Esophagus squamous epithelium (tissue), 5 donors: ENCODE measurements at places on chromosomes 16 and 17.

DNA sequence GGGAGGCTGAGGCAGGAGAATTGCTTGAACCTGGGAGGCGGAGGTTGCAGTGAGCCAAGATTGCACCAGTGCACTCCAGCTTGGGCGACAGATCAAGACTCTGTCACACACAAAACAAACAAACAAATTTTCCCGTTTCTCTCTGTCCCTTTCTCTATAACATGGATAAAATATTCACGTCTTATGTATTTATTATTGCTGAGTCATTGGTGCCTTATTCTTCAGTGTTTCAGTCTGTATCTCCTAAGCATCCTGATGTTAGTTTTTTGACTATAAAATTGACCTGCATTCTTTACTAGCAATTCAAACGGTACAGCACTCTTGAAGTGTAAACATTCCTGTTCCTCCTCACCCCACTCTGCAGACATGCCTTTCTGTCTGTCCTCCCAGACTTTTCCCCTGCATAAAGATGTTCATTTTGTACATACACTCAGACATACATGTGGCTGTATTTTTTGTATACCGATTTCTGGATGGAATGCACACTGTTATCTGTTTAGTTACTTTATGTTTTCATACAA lies 16.4 kb downstream of the DHODH start:
- no peak for DNase-seq

GRCh38 chr17:60305141-60305540 lies 86.8 kb downstream of the USP32 start:
- DNase-seq, result no peak

GRCh38 chr16:86176462-86176861 lies 277.5 kb downstream of the IRF8 start:
- DNase-seq, result no peak

GRCh38 chr17:77458202-77459017 lies 317.6 kb downstream of the SEC14L1 start:
- no peak for DNase-seq

DNA sequence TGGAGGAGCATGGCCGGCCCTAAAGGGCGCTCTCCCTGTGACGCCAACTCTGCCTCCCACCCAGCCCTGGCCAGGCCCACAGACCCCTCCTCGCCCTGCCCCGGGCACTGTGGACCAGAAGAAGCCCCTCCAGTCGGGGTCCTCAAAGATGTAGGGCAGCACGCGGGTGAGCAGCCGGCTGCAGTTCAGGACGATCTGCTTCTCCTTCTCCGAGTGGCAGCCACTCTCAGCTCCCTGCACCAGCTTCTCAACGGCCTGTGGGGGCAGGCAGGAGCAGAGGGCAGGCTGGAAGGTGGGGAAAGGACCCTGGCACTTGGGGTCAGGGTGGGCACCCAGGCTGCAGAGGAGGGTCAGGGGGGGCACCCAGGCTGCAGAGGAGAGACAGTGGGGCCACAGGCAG lies 8.9 kb downstream of the HID1 start:
- DNase-seq, result no peak

GRCh38 chr16:88784074-88784855 lies 755 bp downstream of the PIEZO1 start:
- no peak for DNase-seq

GRCh38 chr17:30831257-30831656 lies 509 bp upstream of the ATAD5 start:
- DNase-seq, result no peak

DNA sequence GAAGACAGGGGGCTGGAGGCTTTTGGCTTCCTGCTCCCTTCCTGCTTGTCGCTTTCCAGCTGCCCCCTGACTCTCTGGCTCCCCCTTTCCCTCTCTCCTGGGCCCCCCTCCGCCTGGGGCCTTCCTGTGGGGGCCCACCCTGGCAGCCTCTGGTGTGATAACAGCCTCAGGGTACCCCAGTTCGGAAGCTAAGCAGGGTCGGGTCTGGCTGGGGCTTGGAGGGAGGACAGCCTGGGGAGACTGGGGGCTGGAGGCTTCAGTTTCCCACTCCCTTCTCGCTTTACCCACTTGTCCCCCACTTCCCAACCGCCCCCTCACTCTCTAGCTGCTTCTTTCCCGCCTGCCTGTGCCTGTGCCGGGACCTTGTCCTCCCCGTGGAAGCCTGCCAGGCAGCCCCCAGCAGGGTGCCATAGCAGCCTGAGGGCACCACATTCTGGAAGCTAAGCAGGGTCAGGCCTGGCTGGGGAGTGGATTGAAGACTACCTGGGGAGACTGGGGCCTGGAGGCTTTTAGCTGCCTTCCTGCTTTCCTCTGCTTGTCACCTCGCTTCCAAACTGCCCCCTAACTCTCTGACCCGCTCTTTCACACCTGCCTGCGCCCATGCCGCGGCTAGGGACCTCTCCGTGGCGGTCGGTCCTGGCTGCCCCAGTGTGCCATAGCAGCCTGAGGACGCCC lies 2275.5 kb downstream of the TP53TG3F start:
- DNase-seq, result no peak

- DNase-seq, result no peak
Measured at GRCh38 chr17:4902540-4902939, 358 bp downstream of the CHRNE start.
